ENCODE measurements at places on chromosomes 5 and 9.
A peak's percentile ranks its signal among the peaks of the same experiment; 100 is the strongest.

- DNase-seq, result no peak
These were observed 33.0 kb downstream of the MACIR start for GRCh38 chr5:103291606-103292005.

DNA sequence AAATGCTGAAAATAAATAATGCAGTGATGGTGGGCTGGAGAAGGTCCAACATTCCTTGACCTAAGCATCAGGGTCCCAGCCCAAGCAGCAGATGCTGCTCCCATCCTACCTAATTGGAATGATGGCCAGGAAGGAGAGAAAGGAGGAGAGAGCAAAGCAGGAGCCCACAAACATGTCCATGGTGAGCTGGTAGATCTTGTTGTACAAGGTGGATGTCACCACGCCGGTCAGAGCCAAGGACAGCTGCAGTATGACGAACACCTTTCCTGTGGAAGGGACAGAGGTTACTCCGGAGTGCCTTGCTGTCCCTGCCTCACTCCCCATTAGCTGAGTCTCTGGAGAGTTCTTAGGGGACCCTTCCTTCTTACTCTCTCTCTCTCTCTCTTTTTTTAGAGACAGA lies 4.3 kb downstream of the SLC46A2 start:
- DNase-seq, result no peak

- DNase-seq, result no peak
These were observed 94.2 kb upstream of the VCAN start for GRCh38 chr5:83377131-83377865.

- DNase-seq, result no peak
These were observed 46.4 kb upstream of the CHD1 start for GRCh38 chr5:98975223-98975622.

GRCh38 chr9:75844321-75844720 lies 46.2 kb upstream of the PCSK5 start:
- DNase-seq, result no peak

DNA sequence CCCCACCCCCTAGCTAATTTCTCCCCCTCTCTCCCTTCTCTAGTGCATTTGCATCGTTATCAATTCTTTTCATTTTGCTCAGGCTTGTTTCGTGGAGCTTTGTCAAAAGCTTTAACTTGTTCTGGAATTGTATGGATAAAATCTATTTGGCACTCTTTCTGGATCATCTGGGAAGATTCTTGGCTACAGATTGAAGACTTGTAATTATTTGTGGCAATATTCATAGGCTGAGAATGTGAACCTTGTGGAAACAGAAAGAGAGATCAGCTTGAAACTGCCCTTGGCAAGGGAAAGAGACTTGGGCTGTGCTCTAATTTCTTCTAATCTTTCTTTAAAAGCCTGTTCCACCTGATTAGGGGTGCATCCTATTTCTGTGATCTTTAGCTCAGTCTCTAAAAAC lies 340.6 kb upstream of the DAB2 start:
- no peak for DNase-seq

DNA sequence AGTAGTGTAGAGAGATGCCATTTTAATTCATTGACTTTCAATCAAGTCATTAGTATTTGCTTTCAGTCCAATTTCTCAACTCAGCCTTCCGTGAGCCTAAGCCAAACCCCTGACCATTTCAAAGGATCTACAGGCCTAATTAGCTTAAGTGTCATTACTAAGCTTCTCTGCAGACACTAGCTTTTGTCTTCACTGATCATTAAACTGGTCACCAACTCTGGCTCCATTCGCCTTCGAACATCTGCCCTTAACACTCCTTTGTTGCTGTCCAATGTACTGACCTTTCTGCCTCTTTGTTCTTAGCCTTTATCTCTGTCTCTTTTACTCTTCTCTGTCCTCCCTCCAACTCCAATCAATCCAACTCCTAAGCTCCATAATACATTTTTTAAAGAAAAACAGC lies 299.3 kb downstream of the DIRAS2 start:
- no peak for DNase-seq

GRCh38 chr9:130912932-130913598 lies 16.5 kb upstream of the QRFP start:
- no peak for DNase-seq

- no peak for DNase-seq
These were observed 161.2 kb downstream of the ARRDC3 start for GRCh38 chr5:91221917-91222316.

- no peak for DNase-seq
These were observed 49.4 kb downstream of the RAPGEF1 start for GRCh38 chr9:131690462-131690861.

GRCh38 chr5:159051421-159052282 lies 48.1 kb downstream of the EBF1 start:
- DNase-seq, result no peak

- no peak for DNase-seq
These were observed 5.5 kb downstream of the NOL6 start for GRCh38 chr9:33468215-33468730.

DNA sequence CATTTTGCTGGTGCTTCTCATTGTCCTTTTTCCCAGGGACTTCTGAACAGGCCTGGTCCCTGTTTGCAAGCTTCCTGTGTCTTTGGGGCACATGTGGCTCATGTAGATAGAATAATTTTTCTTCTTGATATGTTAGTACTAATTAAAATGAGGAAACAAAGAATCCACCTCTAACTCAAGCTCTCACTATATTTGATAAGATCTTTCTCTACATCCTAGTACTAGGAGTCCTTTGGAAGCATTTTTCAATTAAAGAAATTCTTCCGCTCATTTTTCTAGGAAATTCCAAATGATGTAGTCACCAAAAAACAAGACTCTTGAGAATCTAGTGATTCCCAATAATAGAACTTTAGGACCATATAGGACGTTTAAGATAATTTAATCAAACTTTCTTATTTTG lies 165.3 kb downstream of the SEC61B start:
- no peak for DNase-seq

DNA sequence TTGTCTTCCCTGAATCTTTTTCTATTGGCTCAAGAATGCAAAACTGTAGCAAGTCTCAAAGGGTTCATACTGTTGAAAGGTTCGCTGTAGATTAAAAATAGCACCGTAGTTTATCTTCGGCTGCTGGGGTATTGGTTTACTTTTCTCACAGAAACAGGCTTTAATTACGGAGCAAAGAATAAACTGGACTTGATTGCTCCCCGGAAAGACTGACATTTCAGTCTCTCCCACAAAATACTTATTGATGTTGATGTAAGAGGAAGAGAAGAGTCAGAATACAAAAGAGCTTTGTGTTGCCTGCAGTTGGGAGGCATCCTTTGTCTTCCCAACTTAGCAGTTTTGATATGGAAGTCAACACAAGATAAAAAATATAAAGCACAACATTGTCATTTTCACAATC lies 183.9 kb upstream of the DMAC1 start:
- no peak for DNase-seq

- DNase-seq, result no peak
These were observed 34.0 kb downstream of the PTPN3 start for GRCh38 chr9:109463924-109464625.

DNA sequence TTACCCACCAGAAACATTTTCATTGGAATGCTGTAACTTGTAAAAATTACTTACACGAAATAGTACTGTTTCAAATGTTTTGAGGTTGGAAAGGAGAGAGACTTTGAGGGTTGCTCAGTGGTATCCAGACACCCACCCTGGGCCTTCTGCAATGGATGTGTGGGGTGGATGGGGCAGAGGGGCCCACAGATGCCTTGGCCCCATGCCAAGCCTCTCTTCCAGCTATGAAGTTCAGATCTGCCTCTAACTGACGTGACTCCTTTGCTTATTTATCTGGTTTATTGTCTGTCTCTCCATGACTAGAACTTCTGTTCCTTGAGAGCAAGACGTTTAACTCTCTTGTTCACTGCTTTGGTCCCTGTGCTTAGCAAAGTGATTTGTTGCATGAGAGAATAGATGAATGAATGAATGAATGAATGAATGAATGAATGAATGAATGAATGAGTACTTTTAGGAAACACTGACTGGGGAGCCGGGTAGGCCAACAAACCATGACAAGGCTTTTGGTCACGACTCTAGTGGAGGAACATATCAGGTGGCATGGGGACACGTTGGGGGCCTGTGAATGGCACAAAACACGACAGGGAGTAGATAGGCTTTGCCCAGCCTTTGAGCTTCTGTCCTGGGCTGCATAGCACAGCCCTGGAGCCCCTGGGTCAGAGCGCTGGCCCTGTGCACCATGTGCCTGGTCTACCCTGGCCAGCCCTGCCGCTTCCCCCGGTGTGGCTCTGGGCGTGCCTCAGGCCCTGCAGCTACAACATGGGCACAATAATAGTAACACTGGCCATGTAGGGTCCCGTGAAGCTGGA lies 31.8 kb downstream of the AK8 start:
- DNase-seq, result no peak

GRCh38 chr9:77455312-77455927 lies 192.7 kb downstream of the GNA14 start:
- no peak for DNase-seq

DNA sequence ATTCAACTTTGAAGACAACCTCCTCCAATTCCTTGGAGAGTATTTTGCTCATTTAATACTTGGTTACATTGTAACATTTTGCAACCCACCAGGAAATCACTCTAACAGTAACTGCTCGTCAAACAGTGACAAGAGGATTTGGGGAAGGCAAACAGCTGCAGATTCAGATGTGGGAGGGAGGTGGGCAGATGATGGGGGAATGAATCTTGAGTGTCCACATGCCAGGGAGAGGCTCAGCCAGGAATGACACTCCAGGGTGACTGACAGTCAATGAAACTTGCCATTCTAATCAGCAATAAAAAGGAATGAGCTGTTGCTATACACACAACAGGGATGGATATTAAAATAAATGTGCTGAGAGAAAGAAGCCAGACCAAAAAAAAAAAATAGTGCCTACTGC lies 97.7 kb upstream of the ANKRD55 start:
- no peak for DNase-seq

- no peak for DNase-seq
These were observed 650.3 kb downstream of the CCDC171 start for GRCh38 chr9:16202914-16203728.

GRCh38 chr9:137387114-137387890 lies 35.7 kb downstream of the EXD3 start:
- no peak for DNase-seq

GRCh38 chr5:78805474-78806124 lies 157.0 kb upstream of the LHFPL2 start:
- no peak for DNase-seq

DNA sequence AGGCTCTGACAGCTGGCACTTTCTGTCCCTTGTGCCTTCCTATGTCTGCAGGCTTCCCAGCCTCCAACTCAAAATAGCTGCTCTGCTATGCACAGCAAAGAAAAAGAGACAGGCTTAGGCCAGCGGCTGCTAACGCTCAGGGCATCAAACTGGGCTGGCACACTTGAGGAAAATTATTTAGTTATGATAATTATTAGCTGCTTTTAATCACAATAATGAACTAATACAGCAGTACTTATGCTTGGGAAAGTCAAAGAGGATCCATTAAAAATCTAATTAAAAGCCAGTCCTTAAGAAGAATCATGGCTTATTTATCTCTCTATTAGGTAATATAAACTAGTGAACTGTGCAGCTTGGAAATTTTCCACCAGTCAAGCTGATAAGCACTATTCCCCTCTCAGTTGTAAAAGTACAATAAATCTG lies 233.2 kb downstream of the SLIT3 start:
- DNase-seq, result no peak

DNA sequence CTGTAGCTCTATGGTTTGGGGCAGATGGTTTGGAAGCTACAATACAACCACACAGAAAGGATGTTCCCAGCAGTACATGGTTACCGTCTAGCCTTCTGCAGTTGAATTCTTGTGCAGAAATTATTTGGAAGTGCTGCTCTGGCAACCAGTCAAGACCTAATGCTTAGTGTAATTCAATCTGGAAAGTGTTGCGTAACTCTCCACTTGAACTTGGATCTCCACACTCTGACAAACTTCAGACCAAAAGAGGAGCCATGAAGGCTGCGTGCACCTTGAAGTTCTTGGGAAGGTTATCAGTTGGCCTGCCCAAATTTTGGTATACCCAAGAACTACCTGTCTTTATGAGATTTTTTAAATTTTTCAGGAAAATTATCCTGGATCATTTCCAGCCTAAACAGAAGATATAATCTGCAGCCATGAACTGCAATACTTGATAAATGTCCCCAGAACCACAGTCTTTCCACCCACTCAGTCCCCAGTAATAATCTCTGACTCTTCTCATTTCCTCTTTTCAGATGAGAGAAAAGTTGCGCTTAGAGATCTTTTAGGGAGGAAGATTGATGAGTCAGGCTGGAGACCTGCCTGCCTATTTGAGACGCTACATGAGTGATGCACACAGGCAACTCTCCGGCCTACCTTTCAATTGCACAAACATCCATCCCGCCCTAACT lies 159.9 kb downstream of the FANCC start:
- peak; percentile 65 for DNase-seq

GRCh38 chr9:34206561-34206960 lies 27.7 kb downstream of the UBAP1 start:
- DNase-seq, result no peak

DNA sequence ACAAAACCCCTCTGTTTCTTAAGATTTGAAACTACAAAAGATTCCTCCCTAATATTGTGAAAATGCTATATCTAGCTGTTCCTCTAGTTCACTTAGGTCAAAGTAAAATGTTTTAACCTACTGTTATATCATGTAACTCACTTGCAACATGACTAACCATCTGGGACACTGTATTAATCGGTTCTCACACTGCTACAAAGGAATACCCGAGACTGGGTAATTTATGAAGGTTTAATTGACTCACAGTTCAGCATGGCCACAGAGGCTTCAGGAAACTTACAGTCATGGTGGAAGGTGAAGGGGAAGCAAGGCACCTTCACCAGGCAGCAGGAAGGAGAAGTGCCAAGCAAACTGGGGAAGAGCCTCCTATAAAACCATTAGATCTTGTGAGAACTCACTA lies 34.7 kb downstream of the DIMT1 start:
- DNase-seq, result no peak

DNA sequence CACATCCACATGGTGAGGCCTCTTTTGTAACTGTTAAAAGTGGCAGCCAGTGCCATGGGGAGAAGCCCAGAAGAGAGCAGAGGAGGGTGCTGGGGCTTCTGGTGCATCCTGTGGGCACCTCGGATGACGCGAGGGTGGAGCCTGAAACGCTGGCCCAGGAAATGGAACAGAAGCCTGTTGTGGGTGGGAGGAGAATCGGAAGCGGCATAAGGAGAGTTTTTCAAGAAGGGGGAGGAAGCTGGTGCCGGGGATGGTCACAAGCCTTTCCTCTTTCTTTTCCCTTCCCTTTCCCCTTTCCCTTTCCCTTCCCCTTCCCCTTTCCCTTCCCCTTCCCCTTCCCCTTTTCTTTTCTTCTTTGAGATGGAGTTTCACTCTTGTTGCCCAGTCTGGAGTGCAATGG lies 12.9 kb downstream of the ANKRD33B start:
- DNase-seq, result no peak

GRCh38 chr9:95942016-95942415 lies 66.5 kb downstream of the ERCC6L2 start:
- DNase-seq, result no peak

DNA sequence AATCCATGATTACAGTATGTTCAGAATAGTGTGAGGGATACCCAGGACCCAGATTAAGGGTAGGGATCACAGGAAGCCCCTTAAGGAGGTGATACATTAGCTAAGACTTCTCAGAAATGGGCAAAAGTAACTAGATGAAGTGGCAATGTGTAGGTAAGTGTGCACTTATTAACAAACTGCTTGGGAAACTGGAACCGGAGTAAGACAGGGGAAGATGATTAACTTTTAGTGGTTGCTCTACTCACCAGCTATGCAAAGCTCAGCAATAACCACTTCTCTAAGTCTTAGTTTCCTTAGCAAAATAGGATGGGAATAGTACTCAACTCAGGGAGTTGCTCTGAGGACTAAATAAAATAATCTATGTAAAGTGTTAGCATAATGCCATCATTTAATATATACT lies 182.2 kb downstream of the MCTP1 start:
- no peak for DNase-seq
